ENCODE measurements at places on chromosomes 12 and 14. TPM values are rescaled to one million over a fixed set of nuclear protein-coding genes. Genes with fewer than 3 reads are reported as not detected.

GRCh38 chr12:57046947-57047890, 2.7 kb downstream of the MYO1A start:
- DNase-seq = no peak

TSHR gene
- 19.3 TPM for total RNA-seq

- DNase-seq = no peak
Observed at GRCh38 chr14:49851813-49852212, 775 bp downstream of the NEMF start.

PMCH gene
- 1.6 TPM for total RNA-seq

DNA sequence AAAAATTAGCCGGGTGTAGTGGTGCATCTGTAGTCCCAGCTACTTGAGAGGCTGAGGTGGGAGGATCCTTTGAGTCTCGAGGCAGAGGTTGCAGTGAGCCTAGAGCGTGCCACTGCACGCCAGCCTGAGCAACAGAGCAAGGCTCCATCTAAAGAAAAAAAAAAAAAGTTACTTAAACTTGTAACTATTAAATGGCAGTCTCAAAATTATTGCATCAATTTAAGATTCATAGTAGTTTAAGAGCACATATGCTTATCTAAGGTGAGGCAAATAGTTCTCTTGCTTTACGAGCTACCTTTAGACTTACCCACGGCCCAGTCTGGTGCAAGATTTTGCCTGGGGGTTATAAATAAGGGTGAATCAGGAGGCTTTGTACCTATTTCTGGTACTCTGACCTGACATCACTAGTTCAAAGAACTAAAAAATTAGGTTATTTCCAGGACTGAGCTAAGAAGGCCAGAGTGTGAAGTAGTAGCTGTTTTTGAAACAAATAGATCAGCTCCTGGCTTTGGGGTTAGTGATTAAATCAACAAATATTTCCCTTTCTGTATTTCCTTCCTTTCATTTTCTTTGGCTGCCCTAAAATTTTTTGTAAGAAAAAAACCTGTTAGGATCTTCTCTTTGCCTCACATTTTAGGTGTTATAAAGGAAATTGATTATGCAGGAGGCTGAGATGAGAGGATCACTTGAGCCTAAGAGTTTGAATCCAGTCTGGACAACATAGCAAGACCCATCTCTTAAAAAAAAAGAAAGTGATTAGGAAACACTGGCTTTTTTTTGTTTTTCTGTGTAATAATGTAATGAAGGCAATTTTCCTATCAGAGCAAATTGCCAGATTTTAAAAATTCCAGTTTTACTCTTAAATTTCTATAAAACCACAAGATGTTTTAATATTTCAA, 3.6 kb downstream of the MGAT2 start:
- DNase-seq = no peak

- no peak for DNase-seq
Observed at GRCh38 chr14:75366963-75367362, 60.9 kb upstream of the JDP2 start.

GRCh38 chr12:15851919-15852318, 30.3 kb upstream of the STRAP start:
- no peak for DNase-seq

DNA sequence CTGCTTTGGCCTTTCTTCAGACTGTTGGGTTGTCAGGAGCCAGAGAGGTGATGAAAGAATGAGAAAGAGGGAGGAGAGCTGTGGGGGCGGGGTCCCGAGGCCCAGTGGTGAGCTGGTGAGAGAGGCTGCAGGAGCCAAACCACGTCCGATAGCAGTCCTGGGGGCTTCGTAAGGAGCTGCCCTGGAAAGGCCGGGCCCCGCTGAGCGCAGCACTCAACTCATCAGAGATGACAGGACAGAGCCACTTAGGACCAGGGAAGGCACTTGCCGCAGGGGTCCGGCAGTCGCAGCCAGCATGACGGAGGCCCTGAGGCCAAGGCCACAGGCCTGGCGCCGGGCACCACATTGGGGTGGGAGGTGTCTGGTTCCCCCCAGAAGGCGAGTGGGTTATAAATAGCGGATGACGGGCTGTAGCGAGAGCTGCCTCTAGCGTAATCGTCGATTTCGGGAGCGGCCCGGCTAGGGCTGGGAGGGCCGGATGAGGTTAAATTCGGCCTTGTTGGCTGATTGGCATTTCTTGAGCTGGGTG, 179.0 kb downstream of the TSPAN9 start:
- DNase-seq = no peak

GRCh38 chr14:81120501-81120900, 100.3 kb downstream of the GTF2A1 start:
- DNase-seq = no peak

DNA sequence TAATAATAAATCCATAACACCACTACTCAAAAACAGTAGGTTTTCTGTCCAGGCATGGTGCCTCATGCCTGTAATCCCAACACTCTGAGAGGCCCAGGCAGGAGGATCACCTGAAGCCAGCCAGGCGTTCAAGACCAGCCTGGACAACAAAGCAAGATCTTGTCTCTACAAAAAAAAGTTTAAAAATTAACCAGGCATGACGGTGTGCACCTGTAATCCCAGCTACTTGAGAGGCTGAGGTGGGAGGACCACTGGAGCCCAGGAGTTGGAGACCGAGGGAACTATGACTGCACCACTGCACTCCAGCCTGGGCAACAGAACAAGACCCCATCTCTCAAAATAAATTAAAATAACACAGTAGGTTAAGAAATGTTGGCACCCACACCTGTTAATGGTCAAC, 44.5 kb upstream of the AP4S1 start:
- no peak for DNase-seq

- DNase-seq = no peak
Observed at GRCh38 chr14:67365476-67365875, 5.3 kb downstream of the EIF2S1 start.

DNA sequence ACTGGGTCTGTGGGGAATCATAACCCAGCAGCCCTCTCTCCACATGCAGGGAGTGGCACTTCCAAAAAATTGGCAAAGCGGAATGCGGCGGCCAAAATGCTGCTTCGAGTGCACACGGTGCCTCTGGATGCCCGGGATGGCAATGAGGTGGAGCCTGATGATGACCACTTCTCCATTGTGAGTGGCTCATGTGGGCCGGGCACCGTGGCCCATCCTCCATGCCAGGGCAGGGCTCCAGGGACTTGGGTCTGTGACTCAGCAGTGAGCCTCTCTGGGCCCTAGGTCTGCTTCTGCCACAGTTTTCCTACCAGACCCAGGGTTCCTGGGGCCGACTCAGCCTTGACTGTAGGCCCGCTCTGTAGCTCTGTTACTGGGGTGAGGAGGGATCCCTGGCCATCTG, 2.2 kb downstream of the NPFF start:
- no peak for DNase-seq

VWF gene
- 1.3 TPM for total RNA-seq

DNA sequence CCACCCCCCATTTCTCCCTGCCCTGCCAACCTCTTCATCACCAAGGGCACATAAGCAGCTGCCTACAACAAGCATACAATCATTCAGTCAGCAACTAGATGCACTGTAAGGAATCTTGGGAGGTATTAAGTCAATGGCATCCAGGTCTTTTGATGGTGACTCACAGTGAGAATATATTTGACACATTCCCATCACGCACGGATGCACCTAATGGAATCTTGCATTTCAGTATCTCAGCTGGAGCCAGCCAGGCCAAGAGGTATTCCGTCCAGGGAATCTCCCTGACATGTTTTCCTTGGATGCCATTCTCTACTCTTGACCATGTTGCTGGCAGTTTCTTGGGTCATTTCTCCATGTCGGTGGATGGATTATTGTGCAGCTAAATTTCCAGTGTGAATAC, 73.9 kb upstream of the CAPRIN2 start:
- DNase-seq = no peak

DNA sequence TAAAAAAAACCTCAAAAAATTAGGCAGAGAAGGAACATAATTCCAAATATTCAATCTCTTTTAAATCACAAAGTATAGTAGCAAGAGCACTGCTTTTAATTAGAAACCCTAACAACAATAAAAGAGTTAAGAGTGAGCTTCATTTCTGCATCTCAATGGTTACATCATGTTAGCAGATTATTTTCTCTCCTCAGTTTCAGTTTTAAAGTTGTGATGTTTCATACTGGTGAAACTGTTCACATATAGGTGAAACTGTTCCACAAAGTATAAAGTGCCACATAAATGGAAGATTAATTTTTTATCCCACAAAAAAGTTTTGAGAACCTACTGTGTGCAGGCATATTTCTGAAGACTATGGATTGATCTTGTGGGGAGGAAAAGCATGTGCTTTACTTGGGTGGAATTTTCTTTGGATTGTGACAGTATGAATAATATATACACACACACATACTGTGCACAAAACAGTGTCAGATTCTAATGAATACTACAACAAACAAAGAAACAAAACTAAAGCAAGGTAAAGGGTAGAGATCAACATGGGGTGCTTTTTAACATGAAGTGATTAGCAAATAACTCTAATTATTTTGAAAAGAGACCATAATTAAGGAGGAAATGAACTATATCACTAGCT, 17.1 kb downstream of the LUM start:
- no peak for DNase-seq

CD27 gene
- total RNA-seq = 156 TPM

GRCh38 chr12:93578221-93578620, 5.7 kb downstream of the SOCS2 start:
- DNase-seq = no peak

SRSF5 gene
- 1,477 TPM for total RNA-seq

- no peak for DNase-seq
Observed at GRCh38 chr12:75764091-75764841, 252.9 kb upstream of the KRR1 start.

ENDOU gene
- total RNA-seq = not detected

- peak; percentile 49 for DNase-seq
Observed at GRCh38 chr14:23379366-23380196, 2.7 kb downstream of the CMTM5 start.

GLIPR1L1 gene
- not detected for total RNA-seq

IL23A gene
- total RNA-seq = 27.1 TPM

- no peak for DNase-seq
Observed at GRCh38 chr14:86961106-86961716, 1031.8 kb downstream of the GALC start.

DNA sequence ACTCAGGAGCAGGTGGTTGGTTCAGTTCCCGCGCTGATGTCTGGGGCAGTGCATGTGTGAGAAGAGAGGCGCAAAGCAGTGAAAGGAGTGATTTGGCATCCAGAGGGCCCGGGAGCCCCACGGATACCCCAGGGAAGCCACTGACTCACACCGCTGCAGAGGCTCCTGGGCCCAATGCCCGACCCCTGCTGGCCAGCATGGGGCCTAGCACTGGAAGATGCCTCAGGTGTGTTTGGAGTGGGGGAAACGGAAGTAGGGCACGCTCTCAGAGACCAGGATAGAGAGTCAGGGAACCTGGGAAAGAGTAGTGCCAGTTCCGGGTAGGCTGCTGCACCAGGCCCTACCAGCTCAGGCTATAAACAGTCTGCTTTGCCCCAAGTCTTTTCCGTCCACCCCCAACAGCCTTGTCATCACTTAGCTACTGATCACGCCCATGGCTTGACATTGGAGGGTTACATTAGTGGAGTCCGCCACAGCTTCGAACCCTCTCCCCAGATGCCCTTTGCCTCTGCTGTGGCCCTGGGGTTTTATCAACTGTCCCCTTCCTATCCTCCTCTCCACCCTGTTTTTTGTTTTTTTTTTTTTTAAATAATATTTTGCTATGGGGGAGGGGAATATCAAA, 9.5 kb upstream of the CSAD start:
- DNase-seq = peak; percentile 26

DNA sequence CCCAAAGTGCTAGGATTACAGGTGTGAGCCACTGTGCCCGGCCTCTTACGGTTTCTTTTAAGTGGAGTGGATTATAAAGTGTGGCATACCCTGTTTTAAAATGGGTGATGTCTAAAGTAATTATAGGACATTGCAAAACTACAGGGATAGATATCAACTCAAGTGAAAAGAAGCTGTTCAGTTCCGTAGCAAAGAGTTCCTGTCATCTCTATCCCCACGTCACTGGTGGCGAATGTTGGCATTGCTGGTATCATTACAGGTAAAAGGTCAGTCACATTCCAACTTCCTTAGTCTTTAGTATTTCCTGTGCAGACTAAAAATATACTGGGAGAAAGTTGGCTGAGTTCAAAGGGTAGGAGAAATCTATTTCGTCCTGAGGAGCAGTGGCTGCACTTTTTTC, 95.6 kb upstream of the SLC38A2 start:
- DNase-seq = no peak

ADAMTS20 gene
- total RNA-seq = not detected

- DNase-seq = no peak
Observed at GRCh38 chr14:31275731-31276130, 68.1 kb upstream of the HECTD1 start.

GRCh38 chr12:91984556-91984955, 161.1 kb downstream of the BTG1 start:
- DNase-seq = no peak

GRCh38 chr14:102530828-102531478, 21.4 kb upstream of the ANKRD9 start:
- no peak for DNase-seq

DNA sequence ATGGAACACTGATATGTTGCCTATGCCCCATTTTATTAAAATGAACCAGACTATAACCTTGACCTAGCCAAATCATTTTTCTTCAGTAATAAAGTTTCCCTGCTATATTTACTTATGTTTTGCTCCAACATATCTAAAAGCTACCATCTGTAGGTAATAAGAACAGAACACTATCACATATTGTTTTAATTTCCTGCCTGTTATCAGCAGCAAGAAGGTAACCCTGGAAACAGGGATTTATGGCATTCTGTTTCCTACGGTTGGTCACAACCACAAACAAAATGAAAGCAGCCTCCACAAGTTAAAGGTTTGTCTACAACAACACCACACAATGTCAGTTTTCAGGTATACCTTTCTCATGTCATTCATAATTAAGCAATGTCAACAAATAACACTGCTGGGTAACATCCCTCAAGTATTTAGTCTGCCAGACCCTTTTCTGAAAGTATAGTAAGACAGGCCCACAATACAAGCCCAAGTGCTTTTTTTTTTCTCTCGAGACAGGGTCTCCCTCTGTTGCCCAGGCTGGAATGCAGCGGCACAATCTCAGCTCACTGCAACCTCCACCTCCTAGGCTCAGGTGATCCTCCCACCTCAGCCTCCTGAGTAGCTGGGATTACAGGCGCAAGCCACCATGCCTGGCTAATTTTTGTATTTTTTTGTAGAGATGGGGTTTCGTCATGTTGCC, 25.5 kb downstream of the GCH1 start:
- DNase-seq = no peak

NRL gene
- 2.8 TPM for total RNA-seq

- DNase-seq = no peak
Observed at GRCh38 chr12:68559246-68559645, 51.5 kb upstream of the RAP1B start.

ANO2 gene
- total RNA-seq = 0.10 TPM

- DNase-seq = no peak
Observed at GRCh38 chr12:50786498-50787231, 22.8 kb downstream of the ATF1 start.

CACNA1C gene
- 0.07 TPM for total RNA-seq

GRCh38 chr12:46101485-46101869, 111.1 kb upstream of the SCAF11 start:
- DNase-seq = no peak

GRCh38 chr14:50943261-50943942, 881 bp downstream of the PYGL start:
- no peak for DNase-seq
